ENCODE measurements at places on chromosomes 7 and 10.

DNA sequence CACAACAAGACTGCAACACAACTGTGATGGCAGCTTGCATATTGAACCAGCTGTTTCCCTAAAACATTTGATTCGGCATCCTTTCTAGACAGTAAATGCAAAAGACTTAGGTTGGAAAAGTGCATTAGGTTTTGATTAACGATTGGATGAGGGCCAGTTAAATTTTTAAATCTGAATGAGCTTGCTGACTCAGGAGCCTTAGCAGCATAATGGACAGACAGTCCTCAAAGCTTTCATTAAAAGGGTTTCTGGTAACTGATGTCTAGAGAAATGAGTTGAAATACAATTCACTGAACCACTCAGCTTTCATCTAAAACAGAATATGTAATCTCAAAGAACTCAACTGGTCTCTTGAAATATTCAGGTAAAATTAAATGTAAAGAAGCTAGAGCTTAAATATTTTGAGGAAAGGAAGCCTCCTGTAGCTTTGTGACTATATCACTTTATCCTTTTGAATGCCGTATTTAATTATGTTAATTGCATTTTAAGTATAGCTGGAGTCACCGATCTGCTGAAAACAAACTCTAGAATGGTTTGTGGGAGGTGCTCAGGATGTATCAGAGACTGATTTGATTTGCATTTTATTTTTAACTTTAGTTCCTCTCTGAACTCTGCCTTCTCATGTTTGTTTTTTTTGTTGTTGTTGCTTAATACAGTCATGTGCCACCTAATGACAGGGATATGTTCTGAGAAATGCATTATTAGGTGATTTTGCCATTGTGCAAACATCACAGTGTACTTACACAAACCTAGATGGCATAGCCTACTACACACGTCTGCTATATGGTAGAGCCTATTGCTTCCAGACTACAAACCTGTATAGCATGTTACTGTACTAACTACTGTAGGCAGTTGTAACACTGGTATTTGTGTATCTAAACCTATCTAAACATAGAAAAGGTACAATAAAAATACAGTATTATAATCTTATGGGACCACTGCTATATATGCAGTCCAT lies 29.2 kb upstream of the ATRNL1 start:
- no peak for DNase-seq

- peak; percentile 1 for DNase-seq
Observed at GRCh38 chr7:50449501-50449880, 659 bp downstream of the FIGNL1 start.

- peak; percentile 64 for DNase-seq
Observed at GRCh38 chr10:63671317-63671937, 150.2 kb downstream of the REEP3 start.

DNA sequence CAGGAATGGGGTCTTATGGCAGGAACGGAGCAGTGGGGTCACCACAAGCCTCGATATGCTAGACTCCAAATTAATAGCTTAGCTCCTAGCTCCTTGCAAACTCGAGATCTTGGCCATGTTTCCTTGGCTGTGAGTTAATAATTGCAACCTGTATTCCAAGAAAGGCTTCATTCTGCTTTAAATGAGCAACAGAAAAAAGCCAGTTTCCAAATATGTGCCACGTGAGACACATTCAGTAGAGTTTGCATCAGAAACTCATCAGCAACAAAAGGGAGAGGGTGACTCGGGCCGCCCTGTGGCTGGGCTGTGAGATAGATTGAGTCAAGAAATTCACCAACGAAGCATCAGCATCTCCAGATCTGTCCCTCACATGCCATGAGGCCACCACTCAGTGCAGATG lies 112.0 kb downstream of the NPTX2 start:
- DNase-seq: no peak

- DNase-seq: no peak
Observed at GRCh38 chr10:85789982-85790789, 576.4 kb downstream of the GRID1 start.

- DNase-seq: no peak
Observed at GRCh38 chr10:11625019-11625735, 13.7 kb upstream of the USP6NL start.

DNA sequence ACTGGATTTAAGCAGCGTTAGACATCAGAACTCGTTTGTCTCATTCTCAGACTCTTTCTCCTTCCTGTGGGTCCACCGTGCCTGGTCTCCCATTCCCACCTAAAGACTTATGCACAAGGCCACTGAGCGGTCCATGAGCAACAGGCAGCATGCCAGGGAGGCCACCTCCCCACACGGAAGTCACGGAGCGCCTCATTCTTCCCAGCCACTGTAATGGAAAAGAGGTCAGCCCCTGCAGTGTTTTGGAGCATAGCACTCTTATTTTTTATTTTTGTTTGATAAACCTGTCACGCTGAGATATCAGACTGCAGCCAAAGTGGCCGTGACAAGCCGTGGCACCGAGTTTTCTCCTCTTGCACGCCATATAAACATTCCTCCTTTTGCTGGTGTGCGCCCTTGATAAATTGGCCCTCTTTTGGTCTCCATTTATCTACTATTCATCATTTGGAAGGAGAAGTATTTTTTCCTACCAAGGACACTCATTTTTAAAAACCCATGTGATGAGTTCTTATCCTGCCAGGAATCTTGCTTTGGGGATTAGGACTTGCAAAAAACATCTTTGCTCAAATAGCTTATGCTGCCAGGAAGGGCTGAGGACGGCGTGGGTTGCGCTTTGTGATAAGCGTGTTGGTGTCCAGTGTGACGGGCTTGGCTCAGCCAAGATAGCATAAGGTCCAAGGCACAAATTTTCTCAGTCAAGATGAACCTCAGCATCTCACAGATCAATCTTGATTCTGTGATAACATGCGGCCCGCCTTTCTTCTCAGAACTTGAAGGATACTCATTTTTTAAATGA lies 206.0 kb downstream of the CCDC3 start:
- no peak for DNase-seq

- no peak for DNase-seq
Observed at GRCh38 chr10:128526791-128527375, 400.7 kb upstream of the MKI67 start.

- no peak for DNase-seq
Observed at GRCh38 chr10:130026670-130027456, 62.8 kb upstream of the EBF3 start.

DNA sequence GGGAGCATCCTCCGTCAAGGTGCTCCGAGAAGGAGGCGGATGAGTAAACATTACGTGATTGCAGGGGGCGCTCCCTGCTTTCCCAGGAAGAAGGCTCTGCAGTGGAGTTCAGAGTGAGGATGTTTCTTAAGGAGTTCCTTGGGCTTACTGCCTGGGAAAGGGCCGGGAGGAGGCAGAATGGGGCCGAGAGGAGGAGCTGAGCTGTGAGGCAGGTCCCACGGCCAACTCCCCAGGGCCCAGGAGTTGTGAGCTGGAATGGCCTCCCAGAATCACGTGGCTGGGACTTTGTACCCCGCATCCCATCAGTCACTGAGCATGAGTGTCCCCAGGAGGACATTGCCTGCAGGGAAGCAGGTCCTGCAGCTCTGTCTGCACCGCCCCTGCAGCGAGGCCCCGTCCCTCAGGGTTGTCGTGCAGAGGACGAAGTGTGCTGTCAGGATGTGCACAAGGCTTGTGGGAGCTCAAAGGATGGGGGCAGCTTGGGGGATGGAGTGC lies 75.5 kb downstream of the DYNC2I1 start:
- DNase-seq: no peak

GRCh38 chr7:140656548-140657515 lies 15.9 kb upstream of the ADCK2 start:
- peak; percentile 31 for DNase-seq

- no peak for DNase-seq
Observed at GRCh38 chr7:68203251-68203650, 1206.6 kb downstream of the TYW1 start.

- no peak for DNase-seq
Observed at GRCh38 chr7:71131256-71132126, 453 bp upstream of the GALNT17 start.

DNA sequence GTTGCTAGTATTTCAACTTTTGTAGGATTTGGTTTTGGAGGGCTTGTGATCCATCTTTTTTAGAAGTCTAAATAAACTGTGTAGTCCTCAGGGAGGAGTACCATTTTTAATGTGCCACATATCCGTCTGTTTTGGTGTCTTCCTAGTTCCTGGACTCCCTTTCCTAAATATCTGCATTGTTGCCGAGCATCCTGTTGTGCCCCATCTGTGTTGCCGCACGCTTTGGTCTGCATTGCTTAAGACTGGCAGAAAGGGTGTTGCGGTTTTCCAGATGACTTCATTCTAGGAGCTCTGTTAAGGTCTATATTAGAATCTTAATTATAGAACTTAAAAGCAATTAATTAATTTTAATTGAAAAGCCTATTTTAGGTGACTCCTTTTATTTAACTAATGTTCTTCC lies 49.4 kb downstream of the RBM33 start:
- no peak for DNase-seq

DNA sequence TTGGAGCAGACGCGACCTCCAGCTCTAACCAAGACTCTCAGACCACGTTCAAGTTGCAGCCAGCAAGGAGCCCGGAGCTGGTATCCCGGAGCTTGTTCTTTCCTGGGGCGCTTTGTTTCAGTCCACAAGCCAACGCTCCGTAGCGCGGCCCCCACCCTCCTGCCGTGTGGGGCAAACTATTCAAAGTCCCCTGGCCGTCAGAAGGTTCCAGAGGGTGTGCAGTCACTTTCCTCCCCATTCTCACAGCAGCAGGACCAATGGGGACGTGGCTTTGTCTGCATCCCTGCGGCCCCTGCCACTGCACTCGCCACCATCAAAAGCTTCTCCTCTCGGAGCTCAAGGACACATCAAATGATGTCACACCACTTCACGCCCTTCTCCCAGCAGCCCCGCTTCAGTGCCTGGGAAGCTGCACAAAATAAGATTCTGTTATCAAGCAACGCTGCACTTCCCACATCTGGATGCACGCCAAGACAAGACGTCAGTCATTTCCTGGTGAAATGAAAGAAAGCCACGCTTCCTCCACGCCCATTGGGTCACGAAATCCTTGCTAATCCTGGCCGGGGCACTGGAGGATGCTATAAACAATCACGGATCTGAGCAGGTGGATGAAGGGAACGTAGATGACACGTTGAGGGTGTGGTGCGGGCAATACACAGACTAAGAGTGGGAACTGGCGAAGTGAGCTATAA lies 348.2 kb downstream of the PTPRN2 start:
- no peak for DNase-seq

DNA sequence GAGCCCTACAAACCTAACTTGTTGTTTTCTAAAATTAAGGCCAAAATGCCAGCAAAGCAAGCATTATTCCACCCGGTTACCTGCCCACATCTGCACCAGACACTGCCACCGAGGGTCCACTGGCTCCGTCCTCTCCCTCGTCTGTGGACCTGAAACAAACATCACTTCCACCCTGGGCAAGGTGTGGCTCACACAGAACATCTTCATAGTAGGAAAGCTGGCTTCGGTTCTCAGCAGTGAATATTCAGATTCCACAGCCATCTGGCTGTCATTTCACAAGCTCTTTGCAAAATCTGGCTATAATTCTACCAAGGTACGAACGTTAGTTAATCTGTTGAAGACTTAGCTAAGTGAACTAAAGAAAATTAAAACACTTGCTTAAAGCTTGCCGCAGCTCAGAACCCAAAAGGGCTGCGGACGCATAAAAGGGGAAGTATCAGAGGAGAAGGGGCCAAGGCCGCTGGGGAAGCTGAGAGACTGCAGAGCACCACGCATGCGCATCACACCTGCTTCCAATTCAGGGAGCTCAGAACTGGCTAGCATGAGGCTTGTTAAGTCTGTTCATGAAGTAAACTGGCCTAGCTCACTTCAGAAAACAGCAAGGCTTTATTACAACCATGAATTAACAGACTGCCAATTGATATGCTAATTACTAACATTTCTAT lies 46.1 kb downstream of the PTPRN2 start:
- DNase-seq: no peak

DNA sequence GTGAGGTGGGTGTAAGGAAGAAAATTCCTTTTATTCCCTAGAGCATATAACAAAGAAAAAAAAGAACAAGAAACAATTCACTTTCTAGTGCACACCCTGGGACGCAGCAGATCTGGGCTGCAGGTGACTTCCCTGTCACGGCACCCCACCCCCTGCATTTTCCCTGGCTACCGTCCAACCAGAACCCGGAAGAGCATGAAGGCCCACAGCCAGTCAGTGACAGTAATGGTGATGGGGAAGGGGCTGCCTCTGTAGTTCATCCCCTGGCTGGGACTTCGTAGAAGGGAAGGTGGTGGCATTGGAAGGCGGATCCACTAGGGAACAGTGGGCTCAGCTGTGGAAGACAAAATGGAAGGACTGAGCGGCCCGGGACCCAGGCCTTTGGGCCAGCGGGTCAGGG lies 236.7 kb downstream of the BUB3 start:
- no peak for DNase-seq

DNA sequence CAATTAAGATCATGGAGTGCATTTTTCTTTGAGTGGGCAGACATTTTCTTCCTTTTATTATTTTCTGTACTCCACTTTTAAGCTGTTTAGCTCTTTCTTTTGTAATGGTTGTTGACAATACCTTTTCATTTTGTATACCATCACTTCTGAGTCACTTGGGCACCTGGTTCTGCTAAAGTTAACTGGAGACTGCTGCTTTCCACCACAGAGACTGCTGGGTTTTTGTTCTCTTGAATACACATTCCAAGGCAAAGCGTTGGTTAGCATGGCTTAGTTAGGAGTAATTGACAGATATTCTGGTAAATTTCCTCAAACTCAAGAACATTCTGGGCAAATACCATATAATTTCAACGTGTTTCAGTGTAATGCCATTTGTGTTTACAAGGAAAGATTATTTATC lies 541.9 kb upstream of the CELF2 start:
- no peak for DNase-seq

GRCh38 chr10:102135956-102136526 lies 3.2 kb downstream of the PPRC1 start:
- no peak for DNase-seq

DNA sequence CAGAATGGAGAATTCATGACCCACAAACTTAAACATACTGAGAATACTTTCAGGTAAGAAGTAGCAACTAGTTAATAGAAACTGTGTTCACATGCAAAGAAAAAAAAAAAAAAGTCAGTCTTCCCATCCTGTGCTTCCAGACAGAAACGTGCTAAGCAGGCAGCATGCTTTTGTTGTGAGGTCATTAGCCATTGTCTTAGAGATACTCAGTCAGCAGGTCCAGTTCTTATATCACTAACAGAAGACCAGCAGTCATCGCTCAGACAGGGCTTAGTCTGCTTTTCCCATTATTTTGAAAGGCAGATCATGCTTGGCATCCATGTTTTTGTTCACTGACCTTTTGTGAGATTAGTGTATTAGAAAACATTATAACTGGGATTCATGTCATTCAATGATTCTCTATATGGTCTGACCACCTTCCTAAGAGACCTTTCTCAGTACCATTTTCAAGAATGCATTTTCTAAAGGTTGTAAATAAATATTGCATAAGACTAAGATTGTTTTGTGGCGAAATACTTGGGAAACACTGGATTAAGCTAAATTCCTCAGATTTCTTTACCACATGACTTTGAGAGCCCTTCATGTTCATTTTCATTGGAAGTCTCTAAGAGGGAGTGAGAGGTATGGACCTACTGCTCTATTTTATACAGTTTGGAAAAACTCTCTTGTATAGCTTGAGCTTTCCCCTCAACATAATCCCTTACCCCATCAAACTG lies 45.0 kb upstream of the AGBL3 start:
- peak; percentile 70 for DNase-seq

All from HCEC 1CT (cell line).